ENCODE measurements at places on chromosomes 2 and 18.

GRCh38 chr2:241803387-241804325, 5.3 kb upstream of the NEU4 start:
- DNase-seq, result peak; percentile 84

- no peak for DNase-seq
Measured at GRCh38 chr18:76571689-76572088, 76.6 kb upstream of the ZNF516 start.

- DNase-seq, result no peak
Measured at GRCh38 chr2:85698184-85698879, 4.2 kb downstream of the GNLY start.

GRCh38 chr2:10876963-10877362, 34.8 kb upstream of the KCNF1 start:
- DNase-seq, result no peak

- DNase-seq, result no peak
Measured at GRCh38 chr2:22596306-22596705, 788.7 kb upstream of the KLHL29 start.

GRCh38 chr2:177753682-177754491, 318.7 kb downstream of the PDE11A start:
- no peak for DNase-seq

GRCh38 chr2:156565066-156565710, 129.0 kb downstream of the GPD2 start:
- DNase-seq, result no peak

GRCh38 chr2:219099329-219099728, 38.6 kb upstream of the IHH start:
- DNase-seq, result no peak

DNA sequence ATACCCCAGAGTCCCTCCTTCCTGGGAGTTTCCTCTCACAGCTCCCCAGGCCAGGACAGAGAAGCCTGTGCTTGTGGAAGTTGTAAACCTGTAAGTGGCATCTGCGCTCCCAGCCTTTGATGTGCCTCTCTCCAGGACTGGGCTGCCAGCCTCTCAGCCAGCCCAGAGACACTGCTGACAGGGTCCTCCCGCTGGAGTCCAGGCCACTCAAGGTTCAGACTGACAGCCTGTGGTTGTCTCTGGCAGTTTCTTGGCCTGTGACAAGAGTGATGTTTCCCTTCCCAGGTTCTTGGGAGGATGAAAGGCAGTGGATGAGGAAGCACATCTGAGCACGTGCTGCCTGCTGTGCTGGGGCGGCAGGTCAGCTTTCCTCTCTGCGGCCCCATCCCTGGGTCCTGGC, 3.0 kb downstream of the SLC35F6 start:
- DNase-seq, result no peak

GRCh38 chr2:54999182-54999581, 51.1 kb downstream of the RTN4 start:
- peak; percentile 25 for DNase-seq

- no peak for DNase-seq
Measured at GRCh38 chr18:39058386-39059000, 1492.9 kb upstream of the CELF4 start.

DNA sequence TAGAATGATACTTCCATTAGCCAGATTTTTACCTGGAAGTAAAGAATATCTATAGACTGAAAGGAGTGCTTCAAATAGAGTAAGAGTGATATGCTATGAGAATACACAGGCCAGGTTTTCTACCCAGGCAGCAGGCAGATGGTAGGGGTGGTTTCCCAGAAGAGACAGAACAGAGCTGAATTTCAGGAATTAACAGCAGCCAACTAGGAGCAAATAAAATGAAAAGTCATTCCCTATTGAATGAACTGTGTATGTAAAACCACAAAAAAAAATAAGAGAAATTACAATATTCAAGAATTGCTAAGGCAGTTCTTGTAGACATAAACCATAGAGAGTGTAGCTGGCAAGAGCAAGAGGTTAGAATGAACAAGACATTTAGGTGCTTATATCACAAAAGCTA, 336.8 kb downstream of the KCNJ3 start:
- no peak for DNase-seq

GRCh38 chr2:174327841-174328113, 7.0 kb upstream of the SP9 start:
- DNase-seq, result no peak

DNA sequence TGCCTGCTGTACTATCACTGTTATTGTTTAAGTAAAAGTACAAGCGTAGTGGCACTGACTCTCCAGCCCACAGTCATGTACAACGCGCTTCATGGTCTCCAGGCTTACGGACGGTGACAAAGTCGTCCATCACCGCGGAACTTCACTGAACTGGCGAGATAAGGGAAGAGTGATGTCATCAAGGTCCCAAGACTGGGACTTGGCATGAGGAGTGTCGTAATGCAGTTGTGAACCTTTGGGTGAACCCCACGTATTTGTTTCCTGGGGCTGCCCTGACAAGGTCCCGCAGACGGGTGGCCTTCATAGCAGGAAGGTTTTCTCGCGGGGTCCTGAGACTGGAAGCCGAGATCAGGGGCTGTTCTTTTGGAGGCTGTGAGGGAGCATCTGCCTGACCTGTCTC, 17.3 kb downstream of the NFATC1 start:
- DNase-seq, result no peak

DNA sequence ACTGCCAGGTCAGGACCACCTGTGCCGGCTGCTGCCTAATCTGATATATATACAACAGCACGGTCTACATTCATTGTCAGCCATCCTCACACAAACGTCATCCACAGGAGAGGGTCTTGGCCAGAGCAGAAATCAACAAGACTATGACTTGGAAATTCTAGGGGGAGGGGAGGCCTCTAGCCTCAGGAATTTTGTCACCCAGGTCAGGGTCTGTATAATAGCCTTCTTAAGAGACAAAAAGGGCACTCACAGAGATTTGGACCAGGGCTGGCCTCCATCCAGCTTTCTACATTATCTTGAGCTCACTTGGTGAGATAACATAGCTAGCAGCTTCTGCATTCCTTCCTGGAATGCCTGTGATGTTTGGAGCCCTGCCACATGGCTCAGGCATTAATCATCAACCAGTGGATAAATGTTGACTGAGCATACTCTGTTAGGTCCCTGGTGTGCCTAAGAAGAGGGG, 50.4 kb upstream of the CTIF start:
- DNase-seq, result no peak

- no peak for DNase-seq
Measured at GRCh38 chr2:58620093-58620492, 379.0 kb upstream of the FANCL start.

- DNase-seq, result no peak
Measured at GRCh38 chr18:55497825-55498403, 90.1 kb downstream of the TCF4 start.

GRCh38 chr2:68363721-68364120, 1.4 kb upstream of the PLEK start:
- no peak for DNase-seq

- DNase-seq, result no peak
Measured at GRCh38 chr2:174051741-174052583, 86.8 kb upstream of the SP3 start.

GRCh38 chr2:43059183-43059897, 167.1 kb downstream of the ZFP36L2 start:
- DNase-seq, result peak; percentile 63

DNA sequence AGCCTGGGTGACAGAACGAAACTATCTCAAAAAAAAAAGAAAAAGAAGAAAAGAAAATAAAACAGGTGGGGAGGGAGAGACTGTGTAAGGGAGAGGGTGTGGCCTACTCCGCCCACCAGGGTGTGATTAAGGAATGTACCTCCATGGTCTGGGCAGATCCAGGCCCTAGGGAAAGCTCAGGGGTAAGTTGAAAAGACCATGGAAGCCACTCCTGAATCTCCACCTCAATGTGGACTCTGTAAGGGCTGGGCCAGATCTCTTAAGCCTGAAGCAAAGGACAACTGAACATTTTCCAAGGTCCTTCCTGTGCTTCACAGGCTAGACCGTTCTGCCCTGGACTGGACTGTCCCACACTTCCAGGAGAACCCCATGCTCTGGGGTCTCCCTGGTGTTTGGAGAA, 9.7 kb upstream of the ATG16L1 start:
- DNase-seq, result no peak

DNA sequence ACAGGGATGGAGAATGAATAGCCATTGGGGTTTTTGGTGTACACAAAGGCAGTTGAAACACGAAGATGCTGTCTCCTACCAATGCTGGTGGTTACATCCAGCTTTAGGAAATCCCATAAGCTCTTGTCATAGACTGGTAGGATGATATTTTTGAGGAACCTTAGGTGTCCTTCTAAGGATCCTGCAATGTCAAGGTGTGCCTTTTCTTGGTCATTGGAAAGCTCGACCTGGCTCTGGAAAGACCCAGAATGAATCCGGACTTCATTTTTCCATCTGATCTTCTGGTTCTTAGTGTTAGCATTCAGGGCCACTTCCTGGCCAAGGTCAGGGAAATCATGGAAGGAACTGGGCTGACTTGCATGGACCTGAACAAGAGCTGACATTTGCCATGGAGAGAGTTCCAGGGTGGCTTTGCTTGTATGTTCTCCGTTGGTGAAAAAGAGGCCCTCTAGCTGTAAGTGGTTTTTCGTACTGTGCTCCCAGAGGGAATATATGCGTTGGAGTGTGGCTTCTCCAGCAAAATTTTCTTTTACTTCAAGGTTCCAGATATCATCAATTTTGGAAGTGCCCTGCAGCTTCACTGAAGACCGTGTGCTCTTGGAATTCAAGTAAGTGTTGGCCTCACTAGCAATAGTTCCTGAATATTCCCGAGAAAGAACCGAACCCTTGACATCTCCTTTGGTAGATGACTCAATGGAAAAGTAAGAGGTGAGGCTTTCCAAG, 38.0 kb downstream of the APOB start:
- DNase-seq, result no peak

DNA sequence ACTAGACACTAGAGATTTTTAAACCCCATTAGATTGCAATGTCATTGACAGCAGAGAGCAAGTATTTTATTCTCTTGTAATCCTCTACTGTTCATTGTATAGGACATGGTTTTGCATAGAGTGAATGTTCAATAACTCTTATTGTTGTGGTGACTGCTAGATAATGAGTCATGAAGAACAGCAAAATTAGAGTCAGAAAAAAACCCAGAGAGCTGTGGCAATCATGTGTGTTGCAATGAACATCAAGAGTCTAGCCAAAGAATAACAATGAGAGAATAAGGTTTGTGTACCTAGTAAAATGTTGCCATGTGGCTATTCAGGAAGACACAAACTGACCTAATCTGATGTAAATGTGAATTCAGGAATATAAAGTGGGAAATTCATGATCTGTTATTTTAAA, 684.0 kb downstream of the DSC3 start:
- DNase-seq, result no peak
